Peyer's patch (tissue), 4 donors: ENCODE measurements at places on chromosomes 2 and 18. TPM values are rescaled to one million over a fixed set of nuclear protein-coding genes. Genes with fewer than 3 reads are reported as not detected.

The NAT8 gene
- 25.4 TPM for total RNA-seq

The YWHAQ gene
- 107 TPM for total RNA-seq

The PROKR1 gene
- not detected for total RNA-seq

DNA sequence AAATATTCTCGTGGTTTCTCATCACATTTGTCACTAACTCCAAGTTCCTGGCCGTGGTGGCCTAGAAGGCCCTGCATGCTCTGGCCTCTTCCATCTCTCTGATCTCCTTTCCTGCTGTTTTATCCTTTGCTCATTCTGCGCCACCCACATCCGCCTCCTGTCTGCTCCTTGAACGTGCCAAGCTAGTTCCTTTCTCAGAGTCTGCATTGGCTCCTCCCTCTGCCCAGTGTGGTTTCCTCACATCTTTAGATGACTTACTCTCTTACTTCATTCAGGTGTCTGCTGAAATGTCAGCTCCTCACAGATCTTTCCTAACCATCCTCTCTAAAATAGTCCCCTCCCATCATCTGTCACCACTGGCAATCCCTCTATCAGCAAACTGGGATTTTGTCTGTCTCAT lies 158.6 kb upstream of the RBMS1 start:
- H3K4me1 ChIP-seq, result no peaks in the 10 kb centered on the region
- no peaks in the 10 kb centered on the region for H3K27me3 ChIP-seq
- H3K36me3 ChIP-seq, result no peaks in the 10 kb centered on the region
- peak; percentile 55 for DNase-seq
- H3K4me3 ChIP-seq, result no peak overlapping the region

GRCh38 chr2:205998583-205998982 lies 87.4 kb downstream of the INO80D start:
- H3K36me3 ChIP-seq, result no peaks in the 10 kb centered on the region
- DNase-seq, result no peak
- no peak overlapping the region for H3K4me3 ChIP-seq
- H3K27me3 ChIP-seq, result no peaks in the 10 kb centered on the region
- no peaks in the 10 kb centered on the region for H3K4me1 ChIP-seq

DNA sequence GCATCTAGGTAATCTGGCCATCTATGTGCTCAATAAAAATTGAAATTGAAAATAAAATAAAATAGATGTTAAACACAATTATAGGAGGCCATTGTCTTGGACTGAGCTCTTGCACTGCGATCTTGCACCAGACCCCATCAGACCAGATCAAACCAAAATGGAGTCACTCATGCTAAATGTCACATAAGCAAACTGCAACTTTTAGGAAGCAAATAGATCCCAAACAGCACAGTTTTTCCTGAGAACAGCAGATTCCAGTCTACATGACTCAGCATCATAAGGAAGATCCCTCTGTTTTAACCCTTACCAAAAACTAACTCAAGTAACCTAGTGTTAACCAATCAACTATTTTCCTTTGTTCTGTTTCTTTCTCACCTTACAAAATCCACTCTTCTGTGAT lies 57.7 kb upstream of the LRP1B start:
- no peaks in the 10 kb centered on the region for H3K4me1 ChIP-seq
- no peak overlapping the region for H3K4me3 ChIP-seq
- H3K27me3 ChIP-seq, result no peaks in the 10 kb centered on the region
- no peak overlapping the region for H3K27ac ChIP-seq

GRCh38 chr2:216508229-216508628 lies 9.6 kb downstream of the RPL37A start:
- no peak overlapping the region for H3K27ac ChIP-seq
- H3K27me3 ChIP-seq, result no peaks in the 10 kb centered on the region
- H3K36me3 ChIP-seq, result no peaks in the 10 kb centered on the region
- no peaks in the 10 kb centered on the region for H3K4me1 ChIP-seq
- no peak overlapping the region for H3K4me3 ChIP-seq

DNA sequence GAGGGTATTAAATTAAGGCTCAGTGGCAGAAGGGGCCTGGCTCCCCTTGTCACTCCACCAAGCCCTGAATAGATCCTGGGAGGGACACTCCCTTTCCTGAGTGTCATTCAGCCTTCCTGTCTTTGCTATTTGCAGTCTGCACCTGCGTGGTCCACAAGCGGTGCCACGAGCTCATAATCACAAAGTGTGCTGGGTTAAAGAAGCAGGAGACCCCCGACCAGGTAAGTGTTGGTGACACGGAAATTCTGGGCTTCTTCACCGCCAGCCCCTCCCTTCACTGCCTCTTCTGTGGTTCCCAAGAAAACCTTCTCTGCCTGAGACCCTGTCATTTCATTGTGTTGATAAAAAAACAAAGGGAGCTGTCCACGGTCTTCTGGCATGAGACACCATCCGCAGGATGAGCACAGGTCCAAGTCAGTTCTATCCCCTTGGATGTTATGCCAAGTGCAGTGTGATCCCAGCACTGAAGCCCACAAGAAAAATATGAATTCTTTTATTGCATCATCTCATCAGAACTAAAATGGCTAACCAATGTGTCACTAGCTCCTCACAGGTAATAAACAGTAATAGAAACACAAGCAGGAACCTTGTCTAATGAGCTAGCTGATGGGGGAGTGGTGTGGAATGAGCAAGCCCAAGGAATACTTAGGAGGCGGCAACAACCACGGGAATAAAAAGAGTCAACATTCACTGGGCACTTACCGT lies 316.9 kb upstream of the EPAS1 start:
- no peak overlapping the region for H3K27ac ChIP-seq
- DNase-seq, result no peak
- no peak overlapping the region for H3K4me3 ChIP-seq
- no peaks in the 10 kb centered on the region for H3K4me1 ChIP-seq
